ENCODE measurements at places on chromosomes 5 and 9. TPM values are rescaled to one million over a fixed set of nuclear protein-coding genes. Genes with fewer than 3 reads are reported as not detected.

GRCh38 chr9:125190361-125190801, 778 bp upstream of the PPP6C start:
- no peak for DNase-seq

Gene FRMD3
- 1.4 TPM for total RNA-seq

DNA sequence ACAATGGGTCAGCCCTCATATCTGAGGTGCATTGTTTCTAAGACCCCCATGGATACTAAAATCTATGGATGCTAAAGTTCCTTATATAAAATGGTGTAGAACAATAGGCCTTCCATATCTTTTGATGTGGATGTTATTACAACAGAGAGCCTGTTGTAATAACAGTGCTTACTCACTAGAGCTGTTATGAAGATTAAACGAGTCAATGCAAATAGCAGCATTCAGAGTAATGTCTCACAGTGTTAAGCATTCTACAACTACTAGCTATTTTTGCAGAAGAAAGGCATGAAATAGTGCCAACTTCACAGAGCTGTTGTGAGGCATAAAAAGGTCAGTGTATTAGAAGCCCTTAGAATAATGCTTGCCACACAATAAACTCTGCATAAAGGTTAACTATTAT, 13.0 kb downstream of the CHSY3 start:
- DNase-seq = no peak

- no peak for DNase-seq
Measured at GRCh38 chr5:4976902-4977301, 163.2 kb upstream of the ADAMTS16 start.

Gene CTSV
- 0.90 TPM for total RNA-seq

- no peak for DNase-seq
Measured at GRCh38 chr5:145056800-145057199, 778.3 kb downstream of the PRELID2 start.

DNA sequence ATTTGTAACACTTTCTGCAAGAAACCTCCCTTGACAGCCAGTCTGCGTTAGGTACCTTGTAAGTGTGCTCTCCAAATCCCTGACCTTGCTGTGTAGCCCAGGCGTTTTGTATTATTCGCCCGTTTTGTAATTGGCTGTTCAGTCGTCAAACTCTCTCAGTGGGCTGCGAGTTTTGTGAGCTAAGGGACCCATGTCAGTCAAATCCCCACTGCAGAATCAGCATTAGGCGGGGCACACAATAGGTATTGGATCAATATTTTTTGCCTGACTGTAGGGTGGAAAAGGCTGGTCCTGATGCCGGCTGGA, 665 bp downstream of the DNAJC18 start:
- DNase-seq = no peak

Gene IFNB1
- total RNA-seq = not detected

- DNase-seq = peak; percentile 95
Measured at GRCh38 chr5:137075163-137075970, 423.8 kb downstream of the SPOCK1 start.

GRCh38 chr5:58108511-58108910, 351.4 kb downstream of the PLK2 start:
- DNase-seq = no peak

DNA sequence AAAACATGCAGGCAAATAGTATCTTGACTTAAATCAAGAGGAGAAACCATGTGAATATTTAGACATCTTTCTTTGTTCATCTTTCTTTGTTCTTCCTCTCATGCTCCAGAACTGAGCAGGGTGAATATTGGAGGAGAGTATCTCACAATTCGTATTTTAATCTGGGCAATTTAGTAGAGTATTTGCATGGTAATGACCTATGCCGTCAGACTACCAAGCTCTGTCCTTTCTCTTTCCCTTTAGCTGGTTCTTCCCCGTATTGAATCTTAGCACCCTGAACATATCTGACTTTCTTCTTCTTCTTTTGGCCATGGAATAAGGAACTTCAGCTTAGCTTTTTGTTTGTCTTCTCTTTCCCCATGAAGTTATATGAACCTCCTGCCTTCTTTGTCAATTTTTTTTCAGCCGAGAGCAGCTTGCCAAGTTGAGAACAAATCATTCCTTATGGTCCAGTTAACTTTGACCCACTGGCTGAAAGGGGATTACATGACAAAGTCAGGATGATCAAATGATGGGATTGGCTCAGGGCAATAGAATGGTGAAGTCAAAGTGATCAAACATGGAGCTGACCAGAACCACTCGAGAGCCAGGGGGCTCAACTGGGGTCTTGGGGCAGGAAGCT, 95.8 kb downstream of the DAPK1 start:
- DNase-seq = no peak

Gene DAB2IP
- total RNA-seq = 34.1 TPM

Gene ZSWIM6
- 8.5 TPM for total RNA-seq

Gene ZMAT2
- 15.0 TPM for total RNA-seq

- no peak for DNase-seq
Measured at GRCh38 chr9:7813030-7813429, 13.5 kb upstream of the DMAC1 start.

DNA sequence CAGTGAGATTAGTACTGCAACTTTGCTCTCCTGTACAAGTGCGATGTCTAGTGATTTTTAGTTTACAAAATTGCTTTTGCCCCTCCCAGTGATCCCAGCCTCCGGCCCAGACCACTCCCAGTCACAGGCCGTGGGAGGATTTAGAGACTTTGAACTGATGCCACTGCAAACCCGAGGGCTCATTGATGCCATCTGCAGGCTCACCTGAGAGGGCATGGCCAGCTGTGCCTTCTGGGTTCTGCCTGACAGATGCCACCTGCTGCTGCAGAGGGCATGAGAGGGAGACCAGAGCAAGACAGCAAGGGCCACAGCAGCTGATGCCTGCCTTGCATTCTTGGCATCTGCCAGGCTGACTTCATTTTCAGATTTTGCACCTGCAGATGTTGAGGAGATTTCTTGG, 593.8 kb downstream of the CDK5RAP2 start:
- no peak for DNase-seq

Gene EMB
- 0.93 TPM for total RNA-seq

Gene NMUR2
- total RNA-seq = not detected

Gene PCDHGB7
- 5.6 TPM for total RNA-seq

Gene EQTN
- not detected for total RNA-seq

All from pancreas (tissue), 10 donors.